ENCODE measurements at places on chromosomes 1 and 21.

DNA sequence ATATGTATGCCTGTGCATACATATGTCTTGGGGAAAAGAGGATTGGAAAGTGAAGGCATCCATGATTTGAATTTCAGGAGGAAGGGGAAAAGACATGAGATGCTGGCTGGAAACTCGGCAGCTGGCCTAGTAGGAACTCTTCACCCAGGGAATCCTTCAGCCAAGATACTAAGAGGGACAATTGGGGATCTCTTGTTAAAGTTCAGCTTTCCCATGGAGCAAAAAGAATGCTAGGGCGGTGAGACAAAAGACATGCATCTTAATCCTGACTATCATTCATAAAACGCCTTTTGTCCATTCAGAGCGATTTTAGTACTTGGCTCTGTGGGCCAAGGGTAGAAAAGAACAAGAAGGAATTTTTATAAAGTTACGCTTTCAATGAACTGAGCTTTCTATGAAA, 20.5 kb downstream of the PDPN start:
- DNase-seq: no peak

DNA sequence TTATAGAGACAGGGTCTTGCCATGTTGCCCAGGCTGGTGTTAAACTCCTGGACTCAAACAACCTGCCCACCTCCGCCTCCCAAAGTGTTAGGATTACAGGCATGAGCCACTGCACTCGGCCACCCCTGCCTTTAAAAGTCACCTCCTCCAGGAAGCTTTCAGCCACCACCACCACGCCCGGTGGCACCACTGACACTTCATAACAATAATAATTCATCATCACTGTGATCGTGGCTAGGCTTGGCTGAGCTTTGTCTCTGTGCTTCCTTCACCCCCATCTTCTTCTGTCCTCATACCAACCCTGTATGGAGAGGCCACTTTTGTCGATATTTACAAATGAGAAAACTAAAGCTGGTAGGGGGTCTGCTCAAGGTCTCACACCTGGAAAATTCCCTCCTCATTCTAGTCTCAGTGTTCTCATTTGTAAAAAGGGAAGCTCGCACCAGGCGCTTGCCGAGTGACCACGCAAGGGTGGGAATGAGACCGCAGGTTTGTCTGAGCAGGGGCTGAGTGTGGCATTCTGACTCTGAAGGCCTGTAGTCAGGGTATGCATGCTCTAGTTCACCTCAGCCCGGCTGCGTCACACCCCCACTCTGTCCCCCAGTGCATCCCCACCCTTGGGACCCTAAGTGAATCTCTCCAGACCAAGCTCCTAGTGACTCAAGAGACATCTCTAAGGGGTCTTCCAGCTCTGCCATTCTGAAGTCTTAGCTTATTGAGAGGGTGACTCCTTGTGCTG, 12.9 kb upstream of the EPHA2 start:
- DNase-seq: peak; percentile 18

- DNase-seq: no peak
Measured at GRCh38 chr1:36160388-36160948, 4.5 kb downstream of the MAP7D1 start.

DNA sequence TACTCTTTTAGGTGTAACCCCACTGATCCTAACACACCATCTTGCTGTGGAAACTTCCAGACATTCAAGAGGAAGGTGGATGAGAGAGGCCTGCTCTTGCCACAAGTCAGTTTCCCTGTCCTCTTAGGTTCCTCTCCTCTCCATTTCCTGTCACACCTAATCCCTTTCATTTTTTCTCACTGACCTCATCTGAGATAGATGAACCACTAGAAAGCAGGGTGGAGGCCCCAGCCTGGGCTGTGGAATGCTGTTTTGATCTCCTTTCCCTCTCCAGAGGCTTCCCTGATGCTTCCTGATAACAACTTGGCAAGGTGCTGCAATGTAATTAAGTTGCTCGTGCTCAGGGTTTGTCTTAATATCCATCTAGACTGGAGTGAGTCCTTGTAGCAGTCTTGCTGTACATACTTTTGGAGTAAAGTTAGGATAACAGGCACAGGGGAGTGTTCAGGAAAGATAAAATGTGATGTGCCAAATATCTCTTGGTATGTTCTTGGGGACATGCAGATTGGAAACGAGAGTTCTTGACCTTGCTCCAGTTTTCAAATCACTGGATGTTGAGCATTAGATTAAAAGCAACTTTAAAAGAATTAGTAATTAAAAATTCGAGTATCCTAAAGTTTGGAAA, 11.2 kb downstream of the LRRC42 start:
- DNase-seq: no peak

- DNase-seq: no peak
Measured at GRCh38 chr1:83516369-83516768, 482.6 kb downstream of the TTLL7 start.

DNA sequence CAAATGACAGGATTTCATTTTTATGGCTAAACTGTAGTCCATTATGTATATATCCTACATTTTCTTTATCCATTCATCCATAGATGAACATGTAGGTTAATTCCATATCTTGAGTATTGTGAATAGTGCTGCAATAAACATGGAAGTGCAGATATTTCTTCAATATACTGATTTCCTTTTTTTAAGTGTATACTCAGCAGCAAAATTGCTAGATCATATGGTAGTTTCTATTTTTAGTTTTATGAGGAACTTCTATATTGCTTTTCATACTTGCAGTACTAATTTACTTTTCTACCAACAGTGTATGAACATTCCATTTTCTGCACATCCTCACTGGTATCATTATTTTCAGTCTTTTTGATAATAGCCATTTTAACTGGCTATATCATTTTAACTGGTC, 30.1 kb downstream of the OR10J5 start:
- DNase-seq: no peak

DNA sequence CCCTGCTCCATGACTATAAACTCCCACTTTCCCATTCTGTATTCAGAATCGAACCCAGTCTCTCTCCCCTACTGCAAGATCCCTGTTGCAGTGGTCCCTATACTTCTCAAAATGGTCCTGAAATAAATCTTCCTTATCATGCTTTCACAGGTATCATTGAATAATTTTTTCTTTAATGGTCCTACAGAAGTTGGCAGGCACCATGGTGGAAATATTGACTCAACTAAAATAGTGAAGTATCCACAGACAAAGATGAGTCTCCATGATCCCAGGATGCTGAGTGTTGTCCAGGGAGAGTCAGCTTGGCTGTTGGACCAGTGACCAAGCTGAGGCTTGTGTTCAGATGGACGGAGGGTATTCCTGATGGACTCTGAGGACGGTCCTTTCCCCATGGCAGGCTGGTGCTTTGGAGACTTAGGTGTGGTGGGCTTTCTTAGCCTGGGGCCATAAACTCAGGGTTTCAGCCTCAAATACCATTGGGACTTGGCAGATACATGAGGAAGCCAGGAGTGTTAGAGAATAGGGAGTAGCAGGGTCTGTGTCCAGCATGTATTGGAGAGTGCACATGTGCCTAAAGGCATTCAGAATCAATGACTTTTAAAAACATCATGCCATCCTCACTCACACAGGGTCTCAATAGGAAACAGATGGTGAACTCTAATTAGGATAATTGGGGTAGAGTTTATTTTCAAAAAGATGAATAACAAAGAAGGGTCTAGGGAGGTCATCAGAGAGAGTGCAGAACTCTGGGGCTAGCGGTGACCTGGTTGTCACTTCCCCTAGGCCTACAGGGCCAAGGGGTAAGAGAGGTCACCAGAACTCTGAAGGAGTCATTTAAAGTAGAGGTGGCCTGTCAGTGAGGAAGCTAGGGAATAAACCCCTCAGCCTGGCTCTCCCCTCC, 19.8 kb downstream of the TINAGL1 start:
- DNase-seq: no peak

DNA sequence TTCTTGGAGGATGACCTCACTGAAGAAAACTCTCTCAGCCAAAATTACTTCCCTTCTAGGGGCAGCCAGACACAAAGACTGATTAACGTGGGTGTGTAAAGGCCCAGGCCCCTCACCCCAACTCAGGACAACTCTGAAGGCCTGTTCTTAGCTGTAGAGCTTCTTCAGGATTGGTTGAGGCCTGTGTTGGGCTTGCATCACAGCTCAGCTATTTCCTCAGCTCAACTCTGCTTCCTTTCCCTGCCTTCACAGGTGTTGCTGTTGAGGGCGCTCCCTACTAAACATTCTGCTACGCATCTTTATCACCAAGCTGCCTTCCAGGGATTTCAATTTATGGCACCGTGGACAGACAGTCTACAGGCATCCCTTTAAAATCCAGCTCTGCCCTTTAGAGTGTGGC, 36.8 kb downstream of the MAB21L3 start:
- DNase-seq: no peak

DNA sequence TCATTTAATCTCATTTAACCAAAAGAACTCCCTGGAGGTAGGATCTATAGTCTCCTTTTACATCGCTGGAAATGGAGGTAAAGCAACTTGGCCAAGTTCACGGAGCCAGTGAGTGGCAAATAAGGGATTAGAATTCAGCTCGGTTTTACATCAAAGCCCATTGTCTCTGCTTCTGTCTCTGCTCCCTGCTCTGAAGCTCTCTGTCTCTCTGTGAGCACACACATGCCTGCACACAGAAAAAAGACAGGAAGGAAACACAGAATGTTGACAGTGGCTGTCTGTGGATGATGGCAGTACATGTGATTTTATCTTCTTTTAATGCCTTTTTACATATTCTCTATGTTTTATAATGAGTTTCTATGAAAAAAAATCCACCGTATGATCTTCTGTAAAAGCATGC, 8.9 kb upstream of the DHRS3 start:
- DNase-seq: no peak

DNA sequence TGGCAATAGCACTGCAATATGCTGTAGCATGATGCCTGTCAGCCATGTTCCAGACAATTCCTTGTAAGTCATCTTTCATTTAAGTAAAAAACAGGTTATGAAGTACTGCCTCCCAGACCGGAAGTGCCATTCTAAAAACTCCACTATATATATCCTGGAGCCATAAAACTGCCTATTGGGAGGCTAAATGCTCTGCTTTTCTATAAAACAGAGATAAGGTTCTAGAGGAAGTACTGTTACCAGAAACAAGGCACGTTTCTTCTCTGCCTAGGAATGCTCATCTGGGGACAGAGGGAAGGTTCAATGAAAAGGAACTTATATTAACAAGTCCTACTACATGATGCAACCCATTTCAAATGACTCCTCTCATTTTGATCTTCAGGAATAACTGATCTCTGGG, 66.8 kb downstream of the GPR137B start:
- no peak for DNase-seq

GRCh38 chr1:38826262-38826661, 33.3 kb downstream of the RRAGC start:
- no peak for DNase-seq

GRCh38 chr1:37795340-37796125, 1.9 kb downstream of the MANEAL start:
- no peak for DNase-seq

GRCh38 chr1:46517932-46518498, 28.4 kb downstream of the DMBX1 start:
- no peak for DNase-seq

- DNase-seq: no peak
Measured at GRCh38 chr1:81554534-81554933, 246.2 kb upstream of the ADGRL2 start.

DNA sequence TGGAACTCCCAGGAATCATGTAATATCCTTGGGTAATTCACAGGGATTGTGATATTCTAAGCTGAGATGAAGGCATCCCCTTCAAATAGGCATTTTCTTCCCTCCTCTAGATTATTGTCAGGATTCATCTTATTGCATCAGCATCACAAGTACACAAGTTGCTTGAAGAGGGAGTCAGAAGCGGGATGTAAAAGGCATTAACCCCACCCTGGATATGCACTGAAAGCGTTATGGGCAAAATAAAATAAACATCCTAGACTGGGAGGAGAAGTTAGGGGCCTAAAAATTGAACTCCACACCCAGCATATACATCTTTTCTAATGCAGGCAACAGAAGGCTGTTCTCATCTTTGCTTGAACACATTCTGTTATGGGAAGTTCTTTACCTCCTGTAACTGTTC, 381.2 kb downstream of the SETD4 start:
- no peak for DNase-seq

DNA sequence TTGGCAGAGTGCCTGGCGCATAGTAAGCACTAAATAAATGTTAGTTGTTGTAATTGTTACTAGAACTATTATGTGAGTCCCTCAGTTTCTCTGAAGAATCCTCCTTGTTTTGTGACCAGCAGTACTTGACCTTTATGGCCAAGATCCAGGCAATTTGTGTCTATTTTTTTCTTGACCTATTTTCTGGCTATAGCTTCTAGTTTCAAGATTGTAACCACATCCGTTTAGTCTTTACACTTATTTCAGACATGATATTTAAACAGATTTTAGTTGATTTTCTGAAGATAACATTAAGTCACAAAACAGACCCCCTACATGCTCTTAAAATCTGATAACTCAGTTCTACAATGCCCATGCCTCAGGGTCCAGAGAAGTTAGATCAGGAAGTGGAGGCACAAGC, 50.3 kb downstream of the CDC7 start:
- no peak for DNase-seq

- DNase-seq: no peak
Measured at GRCh38 chr21:14968029-14968428, 96.8 kb downstream of the NRIP1 start.

DNA sequence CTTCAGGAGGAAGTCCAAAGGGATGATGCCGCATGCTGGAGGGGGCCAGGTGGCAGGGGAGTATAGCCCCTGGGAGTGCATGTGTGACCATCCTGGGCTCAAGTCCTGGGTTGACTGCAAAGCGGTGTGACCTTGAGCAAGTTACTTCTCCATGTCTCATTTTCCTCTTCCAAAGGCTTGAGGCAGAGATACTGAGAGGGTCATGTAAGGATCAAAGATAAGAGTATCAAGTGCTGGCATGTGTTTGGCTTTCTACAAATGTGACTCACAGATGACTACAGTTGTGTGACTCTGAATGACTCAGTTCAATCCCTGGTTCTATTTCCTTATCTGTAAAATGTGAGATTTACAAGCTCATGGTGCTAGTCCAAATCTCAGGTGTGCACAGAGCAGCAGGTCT, 26.1 kb downstream of the PROK1 start:
- no peak for DNase-seq

- DNase-seq: no peak
Measured at GRCh38 chr1:22117851-22118250, 25.0 kb downstream of the WNT4 start.

DNA sequence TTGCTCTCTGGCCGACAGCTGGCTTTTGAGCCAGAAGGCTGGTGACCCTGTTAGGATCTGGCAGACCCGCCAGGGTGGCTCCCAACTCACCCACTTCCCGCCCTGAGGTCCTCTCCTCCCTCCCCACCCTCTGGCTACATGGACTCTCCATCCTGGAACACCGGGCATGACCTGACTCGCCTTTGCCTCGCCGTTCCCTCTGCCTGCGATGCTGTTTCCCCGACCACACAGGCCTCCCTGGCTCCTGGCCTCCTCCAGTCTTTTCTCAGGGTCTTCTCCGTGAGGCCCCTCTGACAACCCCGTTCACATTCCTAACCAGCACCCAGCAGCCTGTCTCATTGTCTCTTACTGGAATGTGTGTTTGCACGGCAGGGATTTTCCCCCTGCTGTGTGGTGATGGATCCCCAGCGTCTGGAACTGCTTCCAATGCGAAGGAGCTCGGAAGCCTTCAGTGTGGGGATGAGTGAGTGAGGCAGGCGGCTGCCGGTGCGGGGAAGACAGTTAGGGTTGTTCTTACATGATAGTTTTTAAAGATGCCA, 46.0 kb upstream of the POFUT2 start:
- no peak for DNase-seq

GRCh38 chr1:21261551-21262292, 28.5 kb downstream of the ECE1 start:
- DNase-seq: no peak
